ENCODE measurements at places on chromosomes 16 and 17.
A peak's percentile ranks its signal among the peaks of the same experiment; 100 is the strongest.

DNA sequence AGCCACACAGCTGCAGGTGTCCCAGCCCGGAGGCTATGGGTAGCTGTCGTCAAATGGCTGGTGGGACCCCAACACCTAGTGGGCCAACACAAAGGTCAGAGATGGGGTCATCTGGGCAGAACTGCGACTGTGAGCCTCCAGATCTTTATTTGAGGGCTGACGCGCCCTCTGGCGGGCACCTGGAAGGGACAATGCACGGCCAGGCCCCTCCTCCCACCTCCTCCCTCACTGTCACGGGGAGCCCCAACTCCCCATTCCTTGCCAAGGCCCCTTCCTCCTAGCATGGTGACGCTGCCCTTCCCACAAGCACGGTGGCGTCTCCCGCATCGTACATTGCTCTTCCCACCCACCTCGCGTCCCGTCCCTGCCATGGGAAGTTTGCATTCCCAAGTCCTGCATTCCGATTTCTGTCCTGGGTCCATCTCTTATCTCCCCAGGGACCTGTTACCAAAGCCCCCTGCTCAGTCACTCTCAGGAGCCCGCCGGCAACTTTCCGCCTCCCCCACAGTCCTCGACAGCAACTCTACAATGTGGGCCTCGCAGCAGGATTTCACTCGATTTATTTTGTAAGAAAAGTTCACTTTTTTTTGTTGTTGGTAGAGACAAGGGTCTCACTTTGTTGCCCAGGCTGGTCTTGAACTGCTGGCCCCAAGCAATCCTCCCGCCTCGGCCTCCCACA lies 1.0 kb downstream of the TLE7 start:
- no peak for DNase-seq

DNA sequence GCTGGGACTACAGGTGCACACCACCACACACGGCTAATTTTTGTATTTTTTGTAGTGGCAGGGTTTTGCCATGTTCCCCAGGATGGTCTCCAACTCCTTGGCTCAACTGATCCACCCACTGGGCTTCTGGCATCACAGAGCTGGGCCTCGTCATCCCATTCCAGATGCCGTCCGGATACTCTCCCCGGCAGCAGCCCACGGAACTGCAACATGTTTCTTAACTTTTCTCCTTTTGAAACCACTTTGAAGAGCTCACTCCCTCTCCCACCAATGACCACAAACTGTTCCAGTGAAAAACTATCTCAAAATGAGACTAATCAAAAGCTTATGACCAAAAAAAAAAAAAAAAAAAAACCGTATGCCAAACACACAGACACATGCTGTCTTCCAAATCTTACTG lies 17.6 kb downstream of the PEMT start:
- no peak for DNase-seq

- DNase-seq = no peak
Measured at GRCh38 chr17:31158746-31159377, 64.1 kb downstream of the NF1 start.

DNA sequence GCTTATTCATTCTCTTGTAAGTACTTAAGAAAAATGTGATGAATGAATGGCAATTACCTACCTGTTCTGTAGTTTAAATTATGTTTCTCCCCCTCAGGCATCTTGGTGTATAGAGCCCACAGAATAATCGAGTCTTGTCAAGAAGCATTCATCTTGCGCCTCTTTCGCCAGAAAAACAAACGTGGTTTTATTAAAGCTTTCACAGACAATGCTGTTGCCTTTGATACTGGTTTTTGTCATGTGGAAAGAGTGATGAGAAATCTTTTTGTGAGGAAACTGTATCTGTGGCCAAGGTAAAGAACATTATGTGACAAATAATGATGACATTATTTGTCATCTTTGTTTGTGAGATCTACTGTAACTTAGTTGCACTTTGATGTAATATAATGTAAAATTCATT lies 6.5 kb downstream of the ERCC4 start:
- no peak for DNase-seq

DNA sequence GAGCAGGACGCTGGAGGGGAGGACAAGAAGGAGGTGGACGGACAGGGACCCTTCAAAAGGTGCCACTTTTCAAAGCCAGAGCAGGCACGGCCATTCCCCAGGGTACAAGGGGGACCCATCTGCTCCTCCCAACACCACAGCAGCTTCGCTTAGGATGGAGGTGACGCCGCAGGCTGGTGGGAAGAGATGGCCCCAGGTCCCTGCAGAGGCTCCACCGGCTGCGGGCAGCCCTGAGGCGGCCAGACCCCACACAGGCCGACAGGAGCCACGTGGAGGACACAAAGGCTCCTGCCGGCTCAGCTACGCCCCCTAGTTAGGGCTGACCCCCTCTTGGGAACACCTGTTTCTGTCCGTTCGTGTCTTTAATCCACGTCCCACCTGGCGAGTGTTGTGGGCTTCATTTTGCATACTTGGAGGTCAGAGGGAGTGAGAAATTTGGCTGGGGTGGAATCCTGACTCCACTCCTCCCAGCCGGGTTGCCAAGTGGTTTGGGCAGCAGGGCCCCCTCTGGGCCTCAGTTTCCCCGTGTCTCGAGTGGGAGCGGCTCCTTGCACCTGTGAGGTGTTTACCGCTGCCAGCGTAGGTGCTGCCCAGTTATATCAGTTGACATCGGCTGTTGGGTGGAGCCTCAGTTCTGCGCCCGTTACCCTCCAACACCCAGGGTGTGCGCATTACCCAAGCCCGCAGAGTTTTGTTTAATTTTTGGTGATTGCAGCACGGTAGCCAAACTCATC lies 5.8 kb upstream of the FN3KRP start:
- no peak for DNase-seq

- DNase-seq = no peak
Measured at GRCh38 chr16:10252155-10252554, 69.9 kb upstream of the GRIN2A start.

DNA sequence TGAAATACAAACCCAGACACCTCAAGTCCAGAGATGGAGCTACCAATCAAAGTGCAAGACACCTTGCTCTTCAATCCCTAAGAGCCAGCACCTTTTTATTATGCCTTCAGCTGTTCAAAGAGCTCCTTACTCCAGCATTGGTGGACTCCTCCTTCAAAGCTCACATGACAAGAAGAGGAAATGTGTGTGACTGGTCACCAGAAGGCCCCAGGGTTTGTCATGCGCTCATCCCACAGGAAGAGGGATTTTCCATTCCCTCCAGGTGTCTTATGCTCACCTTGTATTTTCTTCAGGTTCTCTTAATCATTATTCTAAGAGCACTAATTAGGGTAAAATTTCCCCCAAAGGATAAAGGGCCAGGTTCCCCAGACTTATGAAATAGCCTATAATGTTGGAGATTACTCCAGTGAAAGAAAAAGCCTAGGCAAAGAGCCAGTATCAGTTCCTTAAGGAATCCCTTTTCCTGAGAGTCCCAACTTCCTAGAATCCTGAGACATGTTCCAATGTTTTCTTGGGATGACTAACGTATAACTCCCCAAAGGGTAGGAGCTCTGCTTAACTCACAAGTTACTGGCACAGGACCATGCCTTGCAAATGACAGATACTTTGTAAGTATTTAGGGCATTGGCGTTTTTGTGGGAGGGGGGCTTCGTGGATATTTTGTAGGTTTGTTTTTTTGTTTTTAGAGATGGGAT lies 56.9 kb upstream of the SOX9 start:
- DNase-seq = no peak

DNA sequence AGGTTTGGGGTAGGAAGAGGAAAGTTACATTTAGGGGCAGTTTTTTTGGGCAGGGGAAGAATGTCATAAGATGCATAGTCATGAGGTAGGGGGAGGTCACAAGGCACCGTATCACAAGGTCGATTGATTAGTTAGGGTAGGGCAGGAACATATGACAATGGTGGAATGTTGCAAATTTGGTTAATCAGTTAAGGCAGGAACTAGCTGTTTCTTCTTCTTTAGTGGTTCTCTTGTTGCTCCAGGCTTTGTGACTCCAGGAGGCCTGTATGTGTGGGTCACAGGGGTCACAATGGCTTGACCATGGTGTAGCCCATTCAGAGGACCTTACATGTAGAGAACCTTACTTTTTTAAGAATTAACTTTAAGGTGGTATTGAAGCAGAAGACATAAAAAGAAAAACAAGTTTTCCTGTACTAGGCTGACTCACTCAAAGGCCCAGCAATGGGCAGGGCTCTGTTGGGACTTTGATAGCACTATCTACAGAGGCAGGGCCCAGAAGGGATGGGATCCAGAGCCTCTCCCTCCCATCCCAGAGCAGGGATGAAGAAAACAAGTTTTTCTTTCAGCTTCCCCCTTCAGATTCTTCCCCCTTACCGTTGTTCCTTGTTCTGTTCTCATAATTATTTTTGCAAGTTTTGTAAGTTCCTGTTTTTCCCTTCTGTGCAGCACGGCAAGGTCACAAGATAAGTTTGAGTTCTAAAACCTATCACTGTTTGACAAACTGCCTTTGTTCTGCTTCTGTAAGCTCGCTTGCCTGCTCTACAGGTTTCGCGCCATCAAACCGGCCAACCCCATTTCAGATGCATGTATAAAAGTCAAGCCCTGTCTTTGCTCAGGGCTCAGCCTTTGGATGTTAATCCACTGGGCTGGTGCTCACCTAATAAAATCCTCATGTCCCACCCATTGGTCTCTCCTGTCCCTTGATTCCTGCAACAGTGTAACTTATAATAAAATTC lies 45.8 kb upstream of the ATF7IP2 start:
- no peak for DNase-seq

DNA sequence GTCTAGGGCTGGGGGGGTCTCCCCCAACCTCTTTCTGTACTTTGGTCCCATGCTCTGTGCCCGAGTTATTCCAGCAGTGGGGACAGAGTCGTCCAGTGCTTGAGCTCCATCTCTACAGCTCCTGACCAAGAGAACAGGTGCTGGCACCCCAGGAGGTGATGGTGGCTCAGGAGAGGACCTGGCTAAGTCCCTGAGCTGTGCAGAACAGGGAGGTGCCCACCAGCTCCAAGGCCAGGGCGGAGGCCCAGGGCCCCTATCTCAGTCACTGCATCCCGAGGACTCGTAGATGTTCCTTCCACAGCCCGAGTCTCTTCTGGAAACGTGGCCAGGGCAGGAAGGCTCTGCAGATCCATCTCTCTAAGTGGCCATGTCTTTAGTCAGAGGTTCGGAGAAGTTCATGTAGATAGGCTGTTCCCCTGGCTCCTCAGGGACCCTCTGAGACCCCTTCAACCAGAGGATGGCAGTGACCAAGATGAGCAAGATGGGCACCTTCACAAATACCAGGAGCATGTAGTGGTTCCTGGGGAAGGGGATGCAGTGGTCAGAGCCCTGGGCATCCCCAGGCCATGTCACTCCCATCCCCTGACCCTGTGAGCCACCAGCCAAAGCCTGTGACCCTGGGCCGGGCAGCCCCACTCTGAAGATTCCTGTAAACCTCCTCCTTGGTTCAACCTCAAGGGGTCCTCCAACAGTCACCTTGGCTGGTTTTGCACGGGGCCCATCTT lies 8.7 kb downstream of the CD300LB start:
- DNase-seq = no peak

GRCh38 chr17:13240851-13241250 lies 223.0 kb upstream of the ELAC2 start:
- DNase-seq = no peak

DNA sequence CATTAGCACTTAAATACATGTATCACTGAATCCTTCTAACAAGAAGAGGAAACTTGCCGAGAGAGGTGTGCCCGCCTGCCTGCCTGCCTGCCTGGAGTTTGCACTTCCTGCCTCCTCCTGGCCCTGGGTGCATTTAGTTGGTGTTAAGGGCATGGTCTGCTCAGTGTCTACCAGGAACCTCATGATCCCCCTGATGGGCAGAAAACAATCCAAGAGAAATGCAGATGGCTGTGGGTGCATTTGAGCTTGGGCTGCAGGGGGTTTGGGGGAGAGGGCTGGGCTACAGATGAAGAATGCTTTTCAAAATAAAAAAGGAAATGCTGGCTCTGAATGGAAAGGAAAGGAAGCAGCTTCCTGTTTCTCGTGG lies 10.1 kb downstream of the KSR1 start:
- no peak for DNase-seq

DNA sequence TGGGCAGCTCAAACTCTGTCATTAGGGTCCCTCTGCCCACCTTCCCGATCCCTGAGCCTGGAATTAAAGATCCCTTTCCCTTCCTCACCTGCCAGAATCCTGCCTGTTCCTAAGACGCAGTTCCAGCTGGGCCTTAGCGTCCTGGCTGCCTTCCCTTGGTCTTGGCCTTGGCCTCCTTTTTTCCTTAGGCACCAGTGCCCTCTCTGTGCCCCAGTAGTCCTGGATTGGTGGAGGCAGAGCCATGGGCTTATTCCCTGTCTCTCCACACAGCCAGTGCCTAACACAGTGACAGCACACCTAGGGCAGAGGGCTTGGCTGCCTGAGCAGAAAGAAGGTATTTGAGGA lies 3.5 kb downstream of the TMEM132E start:
- DNase-seq = no peak

- peak; percentile 48 for DNase-seq
Measured at GRCh38 chr17:70492368-70492767, 323.0 kb downstream of the KCNJ2 start.

Data from hippocampal formation (tissue), 2 donors.